ENCODE measurements at places on chromosomes 7 and 10.
A peak's percentile ranks its signal among the peaks of the same experiment; 100 is the strongest.

- DNase-seq, result peak; percentile 74
These were observed 431.2 kb upstream of the IGFBP3 start for GRCh38 chr7:46352004-46352954.

DNA sequence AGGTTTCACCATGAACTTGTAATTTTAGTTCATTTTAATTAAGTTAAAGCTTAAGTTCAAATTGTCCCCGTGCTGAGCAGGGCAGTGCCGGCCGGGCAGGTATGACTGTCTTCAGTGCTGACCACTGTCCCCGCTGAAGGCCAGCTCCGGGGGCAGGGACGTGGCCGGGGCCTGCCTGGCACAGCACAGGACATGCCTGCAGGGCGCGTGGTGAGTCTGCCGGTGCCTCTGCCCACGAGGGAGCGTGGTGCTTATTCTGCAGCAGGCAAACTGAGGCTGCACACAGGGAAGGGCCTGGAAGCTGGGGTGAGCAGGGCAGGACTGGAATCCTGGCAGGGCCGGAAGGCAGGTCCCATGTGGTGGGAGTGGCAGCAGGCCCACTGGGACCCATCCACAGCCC is 9.8 kb downstream of the MICALL2 start:
- DNase-seq, result no peak

DNA sequence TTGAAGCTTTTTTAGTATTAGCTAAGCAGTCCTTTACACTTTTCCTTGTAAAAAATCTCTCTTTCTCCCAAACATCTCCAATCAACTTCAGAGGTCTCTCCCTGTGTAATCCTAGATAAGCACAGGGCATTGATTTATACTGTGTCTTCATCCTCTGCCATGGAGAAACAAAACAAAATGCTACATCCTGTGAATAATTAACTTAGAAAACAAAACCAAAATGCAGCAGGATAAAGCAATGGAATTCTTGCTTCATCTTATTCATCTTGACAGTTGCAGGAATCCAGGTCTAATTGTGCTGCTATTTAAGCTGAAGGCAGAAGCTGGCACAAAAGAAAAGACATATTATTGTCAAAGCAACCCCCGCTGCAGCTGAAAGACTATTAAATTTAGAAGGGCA is 641.5 kb upstream of the SORCS1 start:
- no peak for DNase-seq

DNA sequence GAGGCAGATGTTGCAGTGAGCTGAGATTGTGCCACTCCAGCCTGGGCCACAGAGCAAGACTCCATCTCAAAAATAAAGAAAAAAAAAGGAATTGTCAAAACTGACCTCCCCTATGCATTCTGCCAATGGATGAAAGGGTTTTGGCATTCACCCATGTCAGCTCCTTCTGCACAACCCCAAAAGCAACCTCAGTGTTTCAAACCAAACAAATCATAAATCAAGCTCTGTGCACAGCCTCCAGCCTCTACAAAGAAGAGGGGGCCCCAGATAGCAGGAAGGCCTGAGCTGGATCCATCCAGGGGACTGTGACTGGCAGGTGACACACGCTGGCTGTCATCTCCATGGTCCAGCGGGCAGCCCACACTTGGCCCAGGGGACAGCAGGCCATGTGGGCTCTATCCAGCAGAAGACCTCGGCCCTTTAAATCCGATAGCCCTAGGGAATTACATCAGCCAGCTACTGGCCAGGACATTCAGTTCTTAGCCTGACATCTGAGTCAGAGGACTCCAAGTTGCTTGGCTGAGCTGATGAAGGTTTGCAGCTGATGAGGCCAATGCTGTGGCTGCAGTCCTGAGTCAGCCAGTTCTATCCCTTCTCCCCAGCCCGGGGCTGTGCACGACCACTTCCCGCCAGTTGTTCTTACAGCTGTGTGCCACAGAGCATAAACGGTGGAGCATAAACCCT is 52.0 kb upstream of the FIGNL1 start:
- peak; percentile 97 for DNase-seq

- DNase-seq, result no peak
These were observed 2.4 kb downstream of the PLA2G12B start for GRCh38 chr10:72952189-72952588.

Measured in GM23248 (cell line).